ENCODE measurements at places on chromosomes 13 and 19.

GRCh38 chr13:112250788-112251445 lies 125.2 kb upstream of the SPACA7 start:
- DNase-seq, result no peak

- no peak for DNase-seq
These were observed 28.5 kb downstream of the MYCBP2 start for GRCh38 chr13:77298426-77298825.

DNA sequence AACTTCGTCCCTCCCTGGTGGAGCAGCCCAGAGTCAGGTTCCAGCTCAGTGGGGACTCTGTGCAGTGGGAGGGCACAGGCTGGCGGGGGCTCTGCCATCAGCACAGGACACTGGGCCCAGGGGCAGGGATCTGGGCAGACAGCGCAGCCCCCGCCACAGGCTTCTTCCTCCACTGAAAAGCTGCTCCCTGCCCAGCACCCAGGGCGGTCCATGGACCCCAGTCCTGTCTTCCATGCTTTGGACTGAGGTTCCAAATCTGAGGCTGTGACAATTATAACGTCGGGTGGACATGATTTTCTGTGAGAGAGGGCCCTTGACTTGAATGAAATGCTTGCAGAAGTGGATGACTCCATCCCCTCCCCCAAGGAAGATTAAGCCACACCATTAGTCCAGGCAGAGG lies 21.2 kb upstream of the NCCRP1 start:
- no peak for DNase-seq

GRCh38 chr13:84651288-84651687 lies 769.0 kb upstream of the SLITRK1 start:
- no peak for DNase-seq

DNA sequence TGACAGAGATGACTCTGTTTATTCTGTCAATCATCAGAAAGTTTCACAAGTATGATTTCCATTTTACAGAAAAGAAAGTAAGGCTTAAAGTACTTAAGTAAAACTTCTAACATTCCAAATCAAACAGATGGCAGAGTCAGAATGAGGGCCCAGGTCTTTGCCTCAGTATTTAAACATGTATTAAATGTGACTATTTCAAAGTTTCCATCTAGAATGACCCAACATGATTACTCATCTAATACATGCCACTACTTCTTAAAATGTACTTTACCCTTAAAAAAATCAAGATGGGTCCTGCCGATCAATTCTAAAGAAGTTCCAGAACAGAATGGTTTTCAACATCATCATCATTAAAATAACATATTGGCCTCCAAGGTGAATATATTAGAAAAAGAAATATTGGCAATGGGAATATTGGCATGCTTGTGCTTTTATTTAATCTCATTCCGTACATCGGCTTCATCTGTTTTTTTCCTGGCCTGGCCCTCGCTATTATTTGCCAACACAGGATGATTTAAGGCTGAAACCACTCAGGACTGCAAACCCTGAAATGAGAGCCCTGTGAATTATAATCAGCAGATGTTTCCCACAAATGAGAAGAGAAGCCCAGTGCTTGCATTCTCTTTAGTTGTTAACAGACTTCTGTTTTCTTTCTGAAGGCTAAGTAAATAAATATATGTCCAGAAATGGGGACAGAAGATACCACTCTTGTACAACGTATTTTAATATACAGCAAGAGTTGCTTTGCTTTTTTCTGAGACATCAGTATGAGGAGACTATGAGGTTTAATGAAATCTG lies 340.0 kb downstream of the DNAJC15 start:
- DNase-seq, result no peak

- DNase-seq, result no peak
These were observed 51.3 kb upstream of the LSM14A start for GRCh38 chr19:34120846-34121639.

- no peak for DNase-seq
These were observed 7.9 kb downstream of the INTS6 start for GRCh38 chr13:51444922-51445321.

GRCh38 chr19:4390567-4391305 lies 9.6 kb downstream of the SH3GL1 start:
- no peak for DNase-seq

GRCh38 chr19:15516363-15516762 lies 8.0 kb downstream of the CYP4F22 start:
- no peak for DNase-seq

DNA sequence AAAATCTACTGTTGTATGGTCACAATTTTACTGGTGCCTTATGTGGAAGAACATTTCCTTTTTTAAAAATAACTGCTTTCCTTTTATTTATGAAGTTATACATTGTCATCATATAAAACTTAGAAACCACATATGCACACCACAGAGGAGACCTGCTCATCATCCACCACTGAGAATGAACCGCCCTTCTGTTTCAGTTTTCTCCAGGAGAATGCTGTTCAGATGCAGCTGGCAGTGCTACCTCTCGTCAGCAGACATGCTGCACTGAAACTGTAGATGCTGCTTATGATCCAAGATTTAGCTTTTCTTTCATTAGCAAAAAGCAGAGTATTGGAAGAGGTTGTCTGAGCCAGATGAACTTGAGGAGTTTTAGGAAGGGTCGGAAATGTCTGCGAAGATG lies 10.1 kb downstream of the SLC25A15 start:
- DNase-seq, result no peak

- DNase-seq, result no peak
These were observed 64.5 kb downstream of the CEBPG start for GRCh38 chr19:33437821-33438671.

GRCh38 chr13:43564952-43565351 lies 221.8 kb downstream of the ENOX1 start:
- DNase-seq, result no peak

DNA sequence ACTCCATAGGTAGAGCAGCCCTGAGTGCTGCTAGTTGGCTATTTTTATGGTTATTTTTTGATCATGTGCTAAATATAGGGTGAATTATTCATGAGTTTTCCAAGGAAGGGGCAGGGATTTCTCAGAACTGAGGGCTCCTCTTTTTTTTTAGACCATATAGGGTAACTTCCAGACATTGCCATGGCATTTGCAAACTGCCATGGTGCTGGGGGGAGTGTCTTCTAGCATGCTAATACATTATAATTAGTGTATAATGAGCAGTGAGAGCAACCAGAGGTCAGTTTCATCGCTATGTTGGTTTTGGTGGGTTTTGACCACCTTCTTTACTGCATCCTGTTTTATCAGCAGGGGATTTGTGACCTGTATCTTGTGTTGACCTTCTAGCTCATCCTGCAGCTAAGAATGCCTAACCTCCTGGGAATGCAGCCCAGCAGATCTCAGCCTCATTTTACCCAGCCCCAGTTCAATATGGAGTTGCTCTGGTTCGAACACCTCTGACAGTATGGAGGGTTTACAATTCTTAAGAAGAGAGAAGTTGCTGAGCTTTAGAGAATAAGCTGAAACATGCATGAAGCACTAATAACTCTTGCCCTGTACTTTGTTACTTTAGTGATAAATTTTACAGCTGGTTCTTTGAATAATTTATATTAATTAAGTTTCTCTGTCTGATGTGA lies 31.7 kb downstream of the CEACAM1 start:
- no peak for DNase-seq

GRCh38 chr13:26052337-26052736 lies 521 bp upstream of the SHISA2 start:
- DNase-seq, result no peak

DNA sequence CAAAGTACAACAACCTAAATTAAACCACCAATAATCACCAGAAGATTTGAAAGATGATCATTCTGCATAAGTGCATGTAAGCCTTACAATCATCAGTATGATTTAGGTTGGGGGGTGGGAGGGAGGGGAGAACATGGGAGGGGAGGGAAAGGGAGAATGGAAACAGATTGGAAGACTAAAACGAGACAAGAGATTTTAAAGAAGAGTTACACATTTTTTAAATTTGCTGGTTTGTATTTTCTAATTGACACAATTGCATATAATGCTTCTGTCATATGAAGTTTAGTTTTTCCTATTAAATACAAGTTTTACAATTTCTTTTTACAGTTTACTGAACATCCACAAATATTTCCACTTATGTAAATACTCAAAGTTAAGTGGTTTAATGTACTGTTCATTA lies 2118.9 kb downstream of the PCDH9 start:
- no peak for DNase-seq

DNA sequence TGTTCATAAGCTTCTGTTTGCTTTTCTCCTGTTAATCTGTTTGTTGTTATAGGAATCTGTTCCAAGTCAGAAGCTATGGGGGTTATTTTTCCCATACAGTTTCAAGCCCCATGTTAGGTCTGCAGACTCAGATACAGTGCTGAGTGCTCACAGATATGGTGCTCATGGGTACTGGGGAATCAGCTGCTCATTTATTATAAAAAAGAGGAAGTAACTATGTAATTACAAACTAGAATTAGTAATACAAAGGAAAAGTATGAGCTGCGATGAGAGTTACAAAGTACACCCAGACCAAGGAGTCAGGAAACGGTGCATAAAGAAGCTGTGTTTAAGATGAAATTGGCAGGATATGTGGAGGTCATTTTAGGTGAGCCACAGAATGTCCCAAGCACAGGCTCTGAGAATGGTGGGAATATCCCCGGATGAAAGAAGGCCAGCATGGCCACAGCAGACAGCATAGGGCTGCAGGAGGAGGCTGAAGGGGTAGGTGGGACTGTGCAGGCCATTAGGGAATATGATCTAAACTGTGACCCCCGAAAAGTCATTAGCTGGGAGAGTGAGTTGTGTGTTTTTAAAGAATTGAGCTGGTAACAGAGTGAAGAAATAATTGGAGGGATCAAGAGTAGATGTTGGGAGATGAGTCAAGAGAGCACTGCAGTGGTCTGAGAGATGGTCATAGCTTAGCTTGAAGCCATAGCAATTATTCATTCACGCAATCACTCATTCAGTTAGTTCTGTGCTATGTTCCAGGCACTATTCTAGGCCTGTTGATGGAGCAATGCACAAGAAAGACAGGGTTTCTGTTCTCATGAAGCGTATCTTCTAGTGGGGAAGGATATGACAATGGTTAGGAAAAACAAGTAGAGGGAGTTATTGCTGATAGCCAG lies 177.4 kb upstream of the UBL3 start:
- no peak for DNase-seq

DNA sequence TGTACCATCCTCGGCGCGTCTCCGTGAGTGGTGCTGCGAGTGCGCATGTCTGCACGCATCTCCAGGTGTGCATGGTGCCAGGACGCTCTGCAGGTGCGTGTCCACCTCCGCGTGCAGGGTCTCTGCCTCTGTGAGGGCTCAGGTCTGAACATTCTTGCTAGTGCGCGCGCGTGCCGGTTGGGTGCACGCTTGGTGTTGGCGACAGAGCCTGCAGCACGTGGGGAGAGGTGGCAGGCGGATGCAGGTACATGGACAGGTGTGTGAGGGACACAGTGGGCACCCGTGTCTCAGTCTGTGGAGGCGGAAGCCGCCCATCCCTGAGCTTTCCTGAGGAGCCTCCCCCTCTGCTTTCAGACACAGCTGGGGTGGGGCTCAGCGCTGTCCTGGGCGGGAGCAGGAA lies 4.9 kb upstream of the OR10H2 start:
- no peak for DNase-seq

GRCh38 chr13:43799191-43799590 lies 12.4 kb upstream of the ENOX1 start:
- no peak for DNase-seq

GRCh38 chr13:101627556-101627943 lies 175.1 kb downstream of the ITGBL1 start:
- DNase-seq, result no peak

GRCh38 chr13:98878486-98879126 lies 99.3 kb downstream of the DOCK9 start:
- DNase-seq, result no peak

DNA sequence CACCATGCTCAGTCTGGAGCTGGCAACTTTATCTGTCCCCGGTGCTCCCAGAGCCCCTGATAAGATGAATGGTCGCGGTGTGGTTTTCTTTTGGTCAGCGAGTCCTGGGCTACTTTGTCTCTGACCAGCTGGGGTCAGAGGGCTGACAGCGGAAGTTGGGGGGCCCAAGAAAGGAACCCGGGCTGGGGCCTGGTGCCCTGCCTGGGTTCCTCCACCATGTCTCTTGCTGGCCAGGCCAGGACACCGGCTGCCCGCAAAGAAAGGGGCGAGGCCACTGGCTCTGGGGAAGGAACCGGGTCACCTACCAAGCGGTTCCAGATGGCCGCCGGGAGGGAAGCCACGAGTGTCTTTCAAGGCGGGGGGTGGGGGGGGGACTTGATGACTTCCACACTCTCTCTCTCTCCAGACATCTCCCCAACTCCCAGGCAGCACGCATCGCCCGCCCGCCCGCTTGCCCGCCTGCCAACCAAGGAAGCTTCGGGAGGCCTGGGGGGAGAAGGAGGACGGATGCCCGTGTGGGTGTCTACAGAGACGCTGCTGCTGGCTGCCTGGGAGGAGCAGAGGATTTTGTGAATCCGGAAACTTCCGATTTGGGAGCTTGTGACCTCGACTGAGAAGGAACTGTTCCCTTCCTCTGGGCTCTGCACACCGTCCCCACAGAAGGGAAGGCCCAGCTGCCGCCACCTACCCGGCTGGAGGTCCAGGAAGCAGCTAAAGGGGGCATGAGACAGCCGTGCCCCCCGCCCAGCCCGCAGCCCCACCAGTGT lies 1.1 kb downstream of the PIP5K1C start:
- no peak for DNase-seq

DNA sequence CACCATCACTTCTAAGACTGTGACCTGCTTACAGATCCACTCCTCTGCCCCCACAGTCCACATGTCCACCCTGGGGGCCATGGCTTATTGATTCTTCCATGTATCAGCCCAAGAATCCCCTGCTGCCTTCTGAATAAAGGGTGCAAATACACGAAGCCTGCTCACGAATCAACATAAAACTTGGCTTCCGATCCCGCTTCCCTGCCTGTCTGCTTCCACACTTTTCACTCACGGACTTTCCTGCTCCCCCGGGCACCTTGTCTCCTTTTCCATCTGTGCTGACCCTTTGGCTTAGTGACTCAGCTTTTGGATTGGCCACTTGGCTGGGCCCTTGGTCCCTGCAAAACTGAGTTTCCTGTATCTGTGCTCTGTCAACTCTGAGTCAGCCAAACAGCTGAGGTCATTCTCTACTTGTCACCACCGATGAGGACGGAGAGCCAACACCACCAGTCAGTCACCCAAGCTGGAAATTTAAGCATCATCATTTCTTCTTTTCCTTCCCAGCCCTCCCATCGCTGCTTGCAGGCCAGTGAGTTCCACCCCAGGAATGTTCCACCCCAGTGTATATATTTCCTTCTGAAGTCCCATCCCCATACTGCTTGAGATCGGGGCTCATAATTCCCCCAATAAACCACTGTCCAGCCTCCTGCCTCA lies 11.4 kb upstream of the USP12 start:
- DNase-seq, result no peak

GRCh38 chr19:16463991-16464575 lies 7.7 kb downstream of the EPS15L1 start:
- DNase-seq, result no peak

- no peak for DNase-seq
These were observed 20.0 kb upstream of the WTIP start for GRCh38 chr19:34461375-34462100.

GRCh38 chr19:33621811-33622504 lies at the start of gene CHST8:
CHST8 (plus strand) TSS chr19:33621953; CDS start chr19:33689262, 67,309 bp downstream.
- no peak for DNase-seq

All from stimulated activated CD4-positive, alpha-beta T cell treated with anti-CD3 and anti-CD28 coated beads, Interleukin-15, amount 100 ng/mL, for 1 hour (primary cell).